ENCODE measurements at places on chromosomes 7 and 10.

- DNase-seq: peak; percentile 96
Measured at GRCh38 chr10:17023386-17024298, 106.0 kb downstream of the CUBN start.

- no peak for DNase-seq
Measured at GRCh38 chr10:1272079-1272776, 216.0 kb downstream of the WDR37 start.

DNA sequence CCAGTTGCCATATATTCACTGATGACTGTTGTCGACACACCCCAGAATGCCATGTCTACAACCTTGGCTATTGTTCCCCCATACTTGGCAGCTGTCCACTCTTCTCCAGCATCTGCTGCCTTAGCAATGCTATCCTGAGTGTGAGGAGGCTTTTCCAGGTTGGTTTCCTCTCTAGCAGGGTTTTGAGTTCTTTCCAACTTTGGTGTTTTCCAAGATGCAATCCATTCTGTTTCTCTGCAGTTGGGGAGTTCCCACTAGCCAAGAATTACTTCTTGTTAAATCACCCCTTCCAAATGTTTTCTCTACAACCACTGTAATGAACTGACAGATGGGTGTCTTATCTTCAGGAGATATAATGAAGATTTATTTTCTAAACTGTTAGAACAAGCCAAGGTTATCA is 617.4 kb downstream of the CCSER2 start:
- DNase-seq: no peak

DNA sequence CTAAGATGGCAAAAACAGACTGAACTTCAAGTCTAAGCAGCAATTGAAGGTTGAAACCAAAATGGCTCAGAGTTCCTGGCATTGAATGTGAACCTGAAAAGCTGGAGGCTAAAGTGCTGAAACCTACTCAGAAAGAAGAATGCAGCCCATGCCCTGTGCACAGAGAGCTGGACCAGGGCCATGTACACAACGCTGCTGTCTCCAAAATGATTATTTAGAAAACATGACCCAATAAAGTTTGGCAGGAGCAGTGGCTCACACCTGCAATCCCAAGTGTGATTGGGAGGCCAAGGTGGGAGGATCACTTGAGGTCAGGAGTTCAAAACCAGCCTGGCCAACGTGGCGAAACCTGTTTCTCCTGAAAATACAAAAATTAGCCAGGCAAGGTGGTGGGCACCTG is 158.9 kb downstream of the AKR1D1 start:
- no peak for DNase-seq

DNA sequence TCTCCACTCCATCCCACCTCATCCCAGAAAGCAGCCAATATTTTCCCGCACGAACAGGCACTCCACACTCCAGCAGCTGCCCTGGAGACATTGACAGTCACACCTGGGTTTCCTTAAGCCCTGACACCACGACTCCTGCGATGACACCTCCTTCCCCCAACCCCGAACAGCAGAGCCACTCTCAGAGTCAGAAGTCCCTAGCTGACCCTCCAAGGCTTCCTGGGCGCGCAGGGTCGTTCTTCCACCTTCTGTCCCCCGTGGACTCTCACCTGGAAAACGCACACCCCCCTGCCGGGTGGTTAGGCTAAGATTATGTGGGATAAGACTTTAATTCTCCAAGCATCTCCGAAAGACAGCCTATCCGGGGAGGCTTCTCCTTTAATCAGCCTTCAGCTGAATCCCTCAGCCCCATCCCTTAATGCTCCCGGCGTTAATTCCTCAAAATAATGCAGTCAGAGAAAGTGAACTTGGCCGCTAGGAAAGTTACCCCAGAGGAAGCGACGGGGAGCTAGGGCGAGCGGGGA is 1.1 kb downstream of the DENND11 start:
- DNase-seq: no peak

GRCh38 chr10:12657489-12657888 is 308.1 kb downstream of the CAMK1D start:
- no peak for DNase-seq

DNA sequence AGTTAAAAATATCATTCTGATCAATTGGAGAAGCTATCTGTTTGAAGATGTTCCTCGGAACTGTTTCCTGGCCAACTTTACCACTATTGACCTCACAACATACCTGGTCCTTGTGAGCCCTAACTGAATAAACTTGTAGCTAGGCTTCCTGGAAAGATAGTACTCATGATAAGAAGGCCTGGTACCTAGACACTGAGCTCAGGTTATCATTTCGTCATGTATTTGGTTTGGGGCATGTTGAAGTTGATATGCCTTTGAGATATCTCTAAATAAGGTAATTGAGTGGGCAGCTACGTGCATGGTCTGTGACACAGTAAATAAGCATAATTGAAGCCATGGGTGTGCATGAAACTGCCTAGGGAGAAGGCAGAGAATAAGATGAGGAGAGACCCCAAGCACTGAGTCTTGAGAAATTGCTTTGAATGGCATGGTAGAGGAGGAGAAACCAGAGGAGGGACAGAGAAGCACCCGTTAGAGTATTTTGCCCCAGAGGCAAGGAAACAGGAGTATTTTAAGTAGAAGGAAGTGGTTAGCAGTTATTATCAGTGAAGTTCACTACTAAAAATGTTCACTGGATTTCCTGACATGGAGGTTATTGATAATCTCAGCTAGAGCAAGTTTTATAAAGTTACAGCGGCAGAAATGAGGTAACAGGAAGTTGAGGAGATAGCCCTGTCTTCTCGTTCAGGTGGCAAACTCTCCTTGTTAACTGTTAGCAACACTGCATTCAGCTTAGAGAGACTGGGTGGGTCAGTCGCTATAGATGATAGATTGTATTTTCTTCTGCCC is 55.6 kb downstream of the CC2D2B start:
- DNase-seq: no peak

- peak; percentile 84 for DNase-seq
Measured at GRCh38 chr7:28755255-28755654, 202.9 kb downstream of the TRIL start.

- DNase-seq: no peak
Measured at GRCh38 chr7:88545663-88546062, 213.8 kb upstream of the ZNF804B start.

DNA sequence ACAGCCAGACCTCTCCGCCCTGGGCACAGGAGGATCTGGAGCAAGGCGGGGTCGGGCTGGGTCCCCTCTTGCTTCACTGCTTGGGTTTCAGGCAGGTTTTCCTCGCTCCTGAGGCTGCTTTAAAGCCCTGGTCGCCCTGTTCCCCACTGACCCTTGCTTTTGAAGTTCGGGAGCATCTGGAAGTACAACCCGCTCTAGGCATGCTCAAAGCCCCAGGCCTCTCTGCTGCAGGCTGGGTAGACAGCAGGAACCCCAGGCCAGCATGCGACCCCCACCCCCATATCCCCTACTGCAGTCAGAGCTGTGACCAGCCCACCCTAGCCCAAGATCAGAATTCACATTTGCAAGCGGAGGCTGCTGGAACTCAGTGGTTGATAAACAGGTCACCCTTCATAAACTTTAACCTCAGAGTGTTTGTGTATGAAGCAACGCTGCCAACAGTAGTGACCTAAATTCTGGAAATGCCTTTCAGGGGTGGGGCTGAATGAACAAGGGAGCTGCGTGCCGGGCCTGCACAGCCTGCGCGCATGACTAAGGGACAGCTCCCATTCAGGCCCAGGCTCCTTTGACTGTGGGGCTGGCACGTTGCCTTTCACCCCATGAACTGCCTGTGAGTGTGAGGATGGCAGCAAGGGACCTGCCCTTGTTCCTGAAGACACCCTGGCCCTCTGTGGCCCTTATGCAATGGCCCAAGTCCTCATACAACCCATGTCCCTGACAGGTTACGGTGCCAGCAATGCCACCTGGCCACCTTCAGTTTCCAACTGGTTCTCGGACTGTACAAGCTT is 52.5 kb downstream of the PROSER2 start:
- DNase-seq: peak; percentile 91

DNA sequence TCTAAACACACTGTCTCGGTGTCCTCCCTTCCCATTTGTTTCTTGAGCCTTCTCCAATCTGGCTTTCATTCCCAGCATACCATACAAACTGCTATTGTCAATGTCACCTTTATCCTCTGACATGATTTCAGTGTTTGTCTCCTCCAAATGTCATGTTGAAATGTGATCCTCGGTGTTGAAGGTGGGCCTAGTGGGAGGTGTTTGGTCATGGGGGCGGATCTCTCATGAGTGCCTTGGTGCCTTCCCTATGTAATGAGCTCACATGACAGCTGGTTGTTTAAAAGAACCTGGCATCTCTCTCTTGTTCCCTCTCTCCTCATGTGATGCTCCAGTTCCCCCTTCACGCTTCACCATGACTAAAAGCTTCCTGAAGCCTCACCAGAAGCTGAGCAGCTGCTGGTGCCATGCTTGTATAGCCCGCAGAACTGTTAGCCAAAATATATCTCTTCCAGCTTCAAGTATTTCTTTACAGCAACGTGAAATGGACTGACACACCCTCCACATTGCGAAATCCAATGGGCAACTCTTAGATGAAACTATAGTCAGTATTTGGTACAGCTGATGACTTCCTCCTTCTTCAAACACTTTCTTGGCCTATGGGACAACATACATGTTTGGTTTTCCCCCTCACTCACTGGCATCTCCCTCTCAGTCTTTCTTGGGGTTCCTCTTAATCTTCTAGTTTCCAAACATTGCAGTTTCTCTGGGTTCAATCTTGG is 27.8 kb downstream of the RNLS start:
- peak; percentile 16 for DNase-seq

GRCh38 chr10:35377050-35377728 is 40.9 kb downstream of the CCNY start:
- DNase-seq: no peak

DNA sequence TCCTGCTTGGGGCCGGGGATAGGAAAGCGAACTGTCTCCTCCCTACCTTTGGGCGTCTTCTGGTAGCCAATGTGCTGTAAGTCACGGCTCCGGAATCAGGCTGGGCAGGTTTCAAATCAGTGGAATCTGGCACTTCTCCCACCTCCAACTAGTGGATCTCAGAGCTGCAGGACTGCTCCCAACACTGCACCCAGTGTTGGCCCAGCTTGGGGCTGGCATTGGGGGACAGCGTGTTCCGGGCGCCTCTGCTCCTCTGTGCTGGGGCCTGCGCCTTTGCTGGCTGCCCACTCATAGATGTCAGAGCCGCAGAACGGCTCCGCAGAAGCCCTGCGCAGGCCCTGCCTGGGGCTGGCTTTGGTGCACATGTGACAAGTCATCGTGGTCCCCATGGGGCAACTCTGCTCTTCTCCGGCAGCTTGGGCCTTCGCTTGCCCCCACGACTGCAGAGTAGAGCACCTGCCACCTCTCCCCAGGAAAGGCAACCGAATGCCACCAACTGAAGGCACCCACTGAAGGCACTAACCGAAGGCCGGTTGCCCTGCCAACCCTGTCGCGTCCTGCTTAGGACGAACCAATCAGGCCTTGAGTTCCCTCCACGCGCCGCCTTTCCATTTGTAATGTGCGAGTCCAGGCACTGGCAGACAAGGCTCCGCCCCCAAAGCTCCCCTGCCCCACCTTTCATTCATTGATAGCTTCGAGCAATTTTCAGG is 85.5 kb upstream of the ABI1 start:
- DNase-seq: peak; percentile 4

- DNase-seq: peak; percentile 21
Measured at GRCh38 chr10:15515202-15515601, 144.1 kb upstream of the FAM171A1 start.

DNA sequence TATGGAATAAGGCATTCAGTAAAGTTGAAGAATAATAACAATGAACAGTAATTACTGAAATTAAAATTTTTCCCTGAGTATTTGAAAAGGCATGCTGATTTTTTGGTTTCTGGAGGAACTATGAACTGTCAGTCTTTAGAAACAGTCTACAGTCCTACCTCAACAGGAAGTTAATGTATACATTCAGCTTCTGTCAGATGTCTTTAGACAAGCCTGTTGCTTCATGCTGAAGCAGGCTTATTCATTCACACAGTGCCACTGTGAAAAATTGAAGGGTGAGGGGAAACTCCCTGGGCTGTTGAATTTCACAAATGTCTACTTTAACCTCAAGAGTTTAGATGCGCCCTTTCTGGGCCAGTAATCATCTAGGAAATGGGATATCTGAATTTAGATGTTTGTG is 3.5 kb downstream of the NRF1 start:
- DNase-seq: no peak
